ENCODE measurements at places on chromosomes 6 and 20.

DNA sequence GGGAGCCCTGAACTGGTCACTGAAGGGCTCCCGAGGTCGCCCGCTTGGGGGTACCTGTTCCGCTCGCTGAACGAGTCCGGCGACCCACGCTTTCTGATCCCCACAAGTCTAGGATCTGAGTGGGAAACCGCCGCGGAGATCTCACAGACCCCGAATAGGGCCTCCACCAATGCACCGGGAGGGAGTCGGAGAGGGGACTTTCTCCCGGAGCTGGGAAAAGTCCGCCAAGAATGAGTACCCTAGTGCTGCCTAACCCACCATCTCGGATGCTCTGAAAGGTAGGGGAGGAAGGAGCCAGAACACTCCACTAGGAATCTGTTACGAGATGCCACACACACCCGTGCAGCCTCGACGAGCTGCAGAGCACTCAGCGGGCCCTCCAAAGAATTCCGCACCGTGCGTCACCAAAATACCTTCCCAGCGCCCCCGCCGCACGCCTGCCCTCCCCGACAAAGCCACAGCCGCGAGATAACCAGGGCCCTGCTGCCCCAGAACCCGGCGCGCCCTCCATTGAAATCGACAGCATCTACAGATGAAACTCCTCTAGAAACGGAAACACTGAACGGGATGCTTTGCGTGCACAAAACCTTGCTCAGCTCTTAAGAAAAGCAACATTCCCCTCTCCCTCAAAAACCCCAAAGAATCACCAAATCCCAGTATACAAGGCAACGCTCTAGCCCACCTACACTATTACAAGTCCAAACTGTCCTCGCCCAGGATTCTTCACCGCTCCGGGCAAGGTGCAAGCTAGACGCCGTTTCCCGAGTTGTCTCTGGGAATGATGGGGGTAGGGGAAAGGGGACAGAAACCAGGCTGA is 686 bp downstream of the COL12A1 start:
- no peak for DNase-seq

- DNase-seq: no peak
These were observed 2.6 kb downstream of the ASF1A start for GRCh38 chr6:118896339-118897136.

GRCh38 chr6:4103929-4104328 is 25.0 kb upstream of the FAM217A start:
- no peak for DNase-seq

- no peak for DNase-seq
These were observed 259.7 kb upstream of the CHD6 start for GRCh38 chr20:41877911-41878310.

DNA sequence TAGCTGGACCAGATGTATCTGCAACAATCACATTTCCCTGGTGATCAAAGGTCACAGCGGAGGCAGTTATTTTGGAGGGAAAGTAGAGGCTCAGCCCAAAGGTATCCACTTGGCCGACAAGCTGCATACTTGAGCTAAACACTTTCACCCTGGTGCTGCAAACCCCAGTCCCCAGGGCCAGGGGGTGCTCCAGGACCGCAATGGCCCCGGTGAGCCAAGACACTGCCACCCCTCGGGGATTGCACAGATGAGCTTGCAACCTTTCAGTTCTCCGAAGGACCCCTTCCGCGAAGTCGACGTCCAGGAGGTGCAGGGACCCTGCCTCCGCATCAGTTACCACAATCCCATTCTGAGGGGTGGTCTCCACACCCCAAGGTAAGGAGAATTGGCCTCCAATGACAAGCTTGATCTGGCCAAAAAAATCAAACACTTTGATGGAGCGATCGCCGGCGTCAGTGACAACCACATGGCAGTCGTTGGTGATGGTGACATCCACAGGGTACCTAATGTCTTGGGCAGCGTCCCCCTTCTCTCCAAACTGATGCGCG is 823 bp downstream of the NHLRC1 start:
- DNase-seq: no peak

DNA sequence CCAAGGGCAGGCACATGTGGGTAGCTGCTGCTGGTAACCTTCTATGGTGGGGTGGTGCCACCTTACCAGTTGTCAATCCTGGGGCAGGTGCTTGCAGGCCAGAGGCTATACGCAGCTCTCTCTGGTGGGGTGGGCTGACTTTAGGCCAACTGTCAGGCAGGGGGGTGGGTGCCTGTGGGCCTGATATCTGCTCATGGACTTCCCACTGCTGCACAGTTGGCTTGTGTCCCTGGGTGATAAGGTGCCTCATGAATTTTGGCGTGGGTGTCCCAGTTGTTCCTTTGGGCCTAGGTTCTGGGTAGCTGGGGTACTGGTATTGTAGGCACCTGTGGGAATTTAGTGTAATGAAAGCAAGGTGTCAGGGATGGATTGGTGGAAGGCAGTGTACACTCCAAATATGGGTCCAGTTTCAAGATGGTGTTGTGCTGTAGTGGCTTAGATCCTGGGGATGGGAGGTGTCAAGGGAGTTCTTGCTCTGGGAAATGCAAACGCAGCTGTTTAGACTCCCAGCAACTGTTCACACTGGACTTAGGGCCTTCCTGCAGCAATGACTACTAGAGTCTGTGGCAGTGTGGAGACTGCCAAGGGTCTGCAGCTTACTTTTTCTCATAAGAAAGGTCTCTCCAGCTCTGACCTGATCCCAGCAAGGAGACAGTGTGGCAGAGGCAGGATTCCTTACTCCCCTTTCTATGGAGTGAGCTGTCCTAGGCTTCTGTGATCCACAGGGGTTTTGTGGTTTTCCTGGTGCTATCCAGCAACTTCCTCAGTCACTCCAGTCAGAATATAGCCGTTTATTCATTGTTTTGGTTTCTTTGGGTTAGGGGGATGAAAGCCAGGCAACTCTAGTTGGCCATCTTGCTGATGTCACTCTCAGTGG is 128.2 kb downstream of the CRYBG1 start:
- DNase-seq: no peak

GRCh38 chr6:146292506-146292905 is 251.1 kb upstream of the RAB32 start:
- no peak for DNase-seq

- no peak for DNase-seq
These were observed 11.0 kb upstream of the LOC128125822 start for GRCh38 chr6:63561288-63561687.

- DNase-seq: no peak
These were observed 65.0 kb upstream of the SUPT3H start for GRCh38 chr6:45442716-45443115.

- DNase-seq: no peak
These were observed 441.4 kb downstream of the COL12A1 start for GRCh38 chr6:74764486-74764885.

DNA sequence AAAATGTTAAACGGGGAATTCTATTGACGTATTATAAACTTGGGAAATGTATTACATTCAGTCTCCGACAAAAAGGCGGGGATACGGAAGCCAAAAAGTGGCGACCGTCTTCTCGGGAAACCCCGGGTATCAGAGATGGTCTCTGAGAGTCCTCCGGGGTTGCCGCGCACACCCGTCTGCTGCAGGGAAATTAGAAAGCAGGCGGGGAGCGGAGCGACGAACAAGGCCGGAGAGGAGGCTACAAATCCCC is 1.5 kb downstream of the SALL4 start:
- no peak for DNase-seq

- no peak for DNase-seq
These were observed 4.5 kb upstream of the TAF8 start for GRCh38 chr6:42045538-42046460.

DNA sequence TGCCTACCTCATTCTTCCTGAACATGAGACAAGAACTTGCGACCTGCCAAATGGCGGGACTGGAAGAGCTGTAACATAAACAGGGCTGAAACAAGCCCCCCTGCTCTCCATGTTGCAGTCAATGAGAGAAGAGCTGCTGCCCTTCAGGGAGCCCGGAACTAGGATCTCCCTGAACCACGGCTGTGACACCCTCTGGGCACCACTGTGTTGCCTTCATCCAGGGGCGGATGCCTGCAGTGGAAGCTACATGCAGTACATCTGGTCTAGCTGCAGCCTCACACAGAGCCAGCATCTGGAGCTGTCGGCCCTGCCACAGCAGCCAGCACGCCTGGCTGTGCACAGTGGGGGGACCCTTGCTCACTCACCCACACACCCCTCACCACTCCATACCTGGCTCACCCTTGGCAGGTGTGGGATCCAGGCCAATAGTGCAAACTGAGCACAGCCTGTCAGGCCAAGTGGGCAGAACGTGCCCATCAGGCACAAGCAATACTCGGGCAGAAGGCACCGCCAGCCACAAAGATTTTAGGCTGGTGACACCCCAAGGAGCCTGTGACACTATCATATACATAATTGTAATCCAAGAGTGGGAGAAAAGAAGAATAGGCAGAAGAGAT is 451.3 kb downstream of the HTR1B start:
- no peak for DNase-seq

GRCh38 chr6:33384581-33385020 is 7.0 kb upstream of the KIFC1 start:
- no peak for DNase-seq

GRCh38 chr6:119170103-119170446 is 91.6 kb upstream of the FAM184A start:
- no peak for DNase-seq

DNA sequence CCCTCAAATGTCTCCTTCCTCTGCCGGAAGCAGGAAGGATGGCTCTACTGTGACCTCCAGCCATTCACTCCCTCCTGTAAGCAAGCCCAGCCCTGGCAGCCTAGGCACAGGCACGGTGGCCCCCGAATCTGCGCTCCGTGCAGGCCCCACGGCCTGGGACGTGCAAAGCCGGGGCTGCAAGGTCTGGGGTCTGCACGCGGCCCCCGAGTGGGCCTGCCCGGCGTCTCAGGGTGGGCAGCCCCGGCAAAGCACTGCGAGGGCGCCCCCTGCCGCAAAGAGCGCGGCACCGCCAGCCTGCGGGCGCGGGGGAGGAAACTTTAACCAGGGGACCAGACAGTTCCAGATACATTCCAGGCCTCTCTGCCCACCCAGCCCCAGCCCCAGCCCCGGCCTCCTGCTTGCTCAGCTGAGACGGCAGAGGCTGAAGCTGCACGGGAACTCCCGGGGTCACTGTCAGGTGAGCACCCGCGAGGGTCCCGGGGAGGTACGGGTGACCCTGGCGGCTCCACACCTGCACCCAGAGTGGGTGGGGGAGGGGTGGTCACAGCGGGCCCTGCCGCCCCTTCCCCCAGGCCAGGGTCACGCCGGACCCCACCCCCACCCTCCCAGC is 98.8 kb downstream of the ASXL1 start:
- DNase-seq: no peak

DNA sequence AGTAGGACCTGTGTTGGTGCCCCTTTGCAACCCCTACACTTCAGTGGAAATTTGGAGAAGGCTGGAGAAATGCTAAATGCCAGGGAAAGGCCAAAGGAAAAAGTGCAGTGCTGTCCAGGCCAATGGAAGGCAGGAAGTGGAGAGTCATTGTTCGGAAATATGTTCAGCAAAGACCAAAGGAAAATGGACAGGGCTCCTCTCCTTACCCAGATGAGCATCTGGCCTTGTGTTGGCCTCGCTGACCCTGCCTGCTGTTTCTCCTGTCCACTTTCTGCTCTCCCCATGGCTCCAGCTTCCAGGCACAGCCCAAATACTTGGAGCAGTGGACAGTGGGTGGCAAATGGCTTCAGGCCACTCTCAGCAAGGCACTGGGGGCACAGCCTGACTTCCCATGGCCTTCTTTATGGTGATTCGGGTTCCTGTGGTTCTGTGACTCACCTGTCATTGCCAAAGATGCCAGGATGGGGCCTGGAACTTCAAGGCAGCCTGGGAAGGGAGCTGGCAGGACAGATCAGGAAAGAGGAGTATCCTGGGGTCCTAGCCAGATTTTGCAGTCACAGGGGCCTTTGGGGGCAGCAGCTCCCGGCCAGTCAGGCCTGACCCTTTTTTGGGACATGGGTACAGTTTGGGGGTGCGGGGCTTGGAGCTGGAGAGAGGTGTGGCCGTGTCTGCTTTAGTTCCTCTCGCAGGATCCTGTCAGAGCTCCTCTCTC is 190.9 kb upstream of the SLC24A3 start:
- no peak for DNase-seq

GRCh38 chr20:41715526-41715925 is 97.3 kb upstream of the CHD6 start:
- no peak for DNase-seq

DNA sequence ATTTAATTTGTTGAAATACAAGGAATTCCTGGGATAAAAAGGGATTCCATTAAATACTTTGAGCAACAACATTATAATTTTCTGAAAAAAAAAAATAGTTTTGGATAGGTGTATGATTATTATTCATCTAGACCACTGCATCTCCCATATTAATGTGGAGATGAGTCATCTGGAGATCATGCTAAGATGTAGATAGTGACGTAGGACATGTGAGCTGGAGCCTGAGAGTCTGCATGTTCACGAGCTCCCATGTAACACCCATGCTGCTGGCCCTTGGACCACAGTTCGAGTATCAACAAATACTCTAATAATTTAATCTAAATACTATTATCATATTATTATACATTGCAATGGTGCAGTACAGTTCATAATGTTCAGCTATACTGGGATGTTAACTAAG is 91.6 kb downstream of the EPM2A start:
- no peak for DNase-seq

- DNase-seq: no peak
These were observed 52.8 kb downstream of the FOXC1 start for GRCh38 chr6:1662534-1662933.

DNA sequence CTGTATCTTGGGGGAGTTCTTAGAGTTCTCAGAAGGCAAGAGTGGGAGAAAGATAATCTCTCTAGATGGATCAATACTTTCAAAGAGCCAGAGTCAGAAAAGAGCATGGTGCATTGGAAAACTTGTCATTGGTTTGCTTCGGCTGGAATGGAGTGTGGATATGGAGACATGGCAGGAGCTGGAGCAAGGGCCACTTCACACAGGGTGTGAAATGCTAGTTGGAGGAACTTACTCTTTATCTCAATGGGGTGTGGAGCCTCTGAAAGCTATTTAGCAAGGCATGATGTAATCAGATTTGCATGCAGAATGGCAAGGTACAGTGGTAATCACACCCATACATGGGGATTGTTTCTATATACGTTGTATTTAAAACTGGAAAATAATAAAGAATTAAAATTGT is 31.5 kb upstream of the PAQR8 start:
- DNase-seq: no peak

DNA sequence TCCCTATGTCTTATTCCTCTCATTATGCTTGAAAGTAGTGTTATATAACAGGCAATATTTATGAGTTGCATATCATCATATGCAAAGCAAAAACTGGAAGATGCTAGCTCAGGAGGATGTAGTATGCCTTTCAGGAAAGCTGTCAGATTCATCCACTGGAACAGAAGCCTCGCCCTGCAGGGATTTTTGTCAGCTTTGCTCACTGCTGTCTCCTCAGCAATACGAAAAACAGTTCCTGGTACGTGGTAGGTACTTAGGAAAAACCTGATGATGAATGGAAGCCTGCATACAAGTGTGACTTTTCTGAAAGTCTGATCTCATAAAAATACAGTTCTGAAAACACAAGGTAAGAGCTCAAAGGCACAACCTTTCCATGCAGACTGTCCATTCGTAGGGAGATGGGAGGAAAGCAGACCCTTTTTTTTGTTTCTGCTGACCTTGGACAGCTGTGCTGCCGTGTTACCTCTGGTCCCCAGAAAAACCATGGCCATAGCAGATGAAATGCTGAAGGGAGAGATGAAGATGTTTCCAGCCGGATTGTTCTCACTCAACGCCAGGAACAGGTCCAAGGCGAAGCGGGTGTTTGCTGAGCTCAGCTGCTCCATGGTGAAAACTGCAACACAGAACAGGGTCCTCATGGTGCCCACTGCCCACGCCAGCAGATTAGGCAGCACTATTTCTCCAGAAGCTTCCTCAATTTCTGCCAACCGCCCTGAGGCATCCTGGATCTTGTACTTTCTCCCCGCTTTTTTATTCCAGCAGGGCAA is 1.5 kb downstream of the SERPINB1 start:
- no peak for DNase-seq

GRCh38 chr6:124393536-124393935 is 568.7 kb upstream of the RNF217 start:
- no peak for DNase-seq

GRCh38 chr6:87029711-87030314 is 65.1 kb downstream of the CGA start:
- peak; percentile 4 for DNase-seq
